Umbilical cord (tissue), 2 donors: ENCODE measurements at places on chromosomes 6 and 20.

- DNase-seq, result no peak
Measured at GRCh38 chr6:52964318-52964717, 30.8 kb downstream of the GSTA4 start.

DNA sequence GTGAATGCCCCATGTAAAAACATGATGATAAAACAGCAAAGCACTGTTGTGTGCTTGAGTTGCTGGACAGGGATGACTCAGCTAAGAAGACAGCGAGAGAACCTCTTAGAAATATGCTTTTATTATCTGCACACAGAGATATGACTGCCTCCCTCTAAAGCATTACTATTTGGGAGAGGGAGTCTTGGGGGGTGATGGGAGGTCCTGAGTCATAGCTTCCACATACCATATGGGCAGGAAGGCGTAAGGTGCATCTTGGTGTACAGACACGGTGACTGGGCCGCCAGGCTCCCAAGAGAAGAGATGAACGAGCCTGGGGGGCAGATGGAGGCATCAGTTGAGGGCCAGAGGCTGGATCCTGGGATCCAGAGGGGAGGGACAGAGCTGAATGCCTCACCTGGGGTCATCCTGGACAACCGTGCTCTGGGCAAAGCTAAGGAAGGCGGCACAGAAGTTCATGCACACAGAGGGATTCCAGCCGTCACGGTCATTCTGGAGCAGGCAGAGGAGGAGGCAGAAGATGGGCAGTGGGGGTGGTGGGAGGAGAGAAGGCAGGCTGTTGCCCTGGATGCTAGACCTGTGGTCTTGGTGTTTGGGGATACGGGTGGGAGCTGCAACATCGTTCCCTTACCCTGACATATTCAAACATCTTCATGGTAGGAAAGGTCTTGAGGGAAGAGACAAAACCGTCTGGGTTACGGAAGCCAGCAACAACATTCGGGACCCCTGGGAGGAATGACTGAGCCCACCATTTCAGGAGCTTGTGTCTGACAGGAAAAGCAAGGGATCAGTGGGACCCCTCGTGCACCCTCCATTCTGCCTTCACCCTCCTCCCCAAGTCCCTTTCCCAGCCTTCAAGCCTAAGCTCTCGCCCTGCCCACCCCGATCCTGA lies 2.0 kb downstream of the DXO start:
- no peak for DNase-seq

DNA sequence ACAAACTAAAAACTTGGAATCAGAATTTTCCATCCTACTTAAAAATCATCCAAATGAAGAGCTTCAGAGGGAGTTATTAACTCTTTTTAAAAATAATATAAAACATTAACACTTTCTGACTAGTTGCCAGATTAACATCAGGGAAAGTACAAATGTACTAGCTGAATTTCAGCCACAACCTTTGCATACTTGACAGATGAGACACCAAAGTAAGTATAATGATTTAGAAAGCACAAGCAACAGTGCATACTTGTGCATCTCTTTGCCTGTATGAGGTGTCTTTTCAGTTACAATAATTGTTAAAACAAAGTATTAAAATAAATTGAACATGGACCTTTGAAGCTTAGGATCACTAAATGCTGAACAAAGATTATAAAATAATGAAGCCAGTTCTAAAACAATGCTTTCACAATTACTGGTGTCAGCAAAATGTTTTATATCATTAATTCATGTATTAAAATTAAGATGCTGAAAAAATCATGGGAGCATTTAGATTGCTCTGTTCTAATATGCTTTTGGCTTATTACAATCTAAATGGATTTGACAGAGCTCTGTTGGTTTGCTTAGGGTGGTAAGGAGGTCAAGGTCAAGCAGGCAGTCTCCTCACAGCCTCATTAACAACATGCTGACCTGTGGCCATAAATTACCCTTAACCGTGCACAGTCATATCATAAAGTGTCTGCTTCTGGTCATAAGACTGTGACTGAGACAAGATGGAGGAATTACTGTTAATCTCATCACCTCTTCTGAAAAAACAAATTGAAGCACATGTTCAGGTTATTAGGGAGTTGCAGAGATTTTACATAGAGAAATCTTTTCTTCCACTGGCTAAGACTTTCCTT lies 15.1 kb downstream of the RNF217 start:
- DNase-seq, result no peak

- peak; percentile 16 for DNase-seq
Measured at GRCh38 chr6:13923527-13924145, 1.1 kb upstream of the RNF182 start.

DNA sequence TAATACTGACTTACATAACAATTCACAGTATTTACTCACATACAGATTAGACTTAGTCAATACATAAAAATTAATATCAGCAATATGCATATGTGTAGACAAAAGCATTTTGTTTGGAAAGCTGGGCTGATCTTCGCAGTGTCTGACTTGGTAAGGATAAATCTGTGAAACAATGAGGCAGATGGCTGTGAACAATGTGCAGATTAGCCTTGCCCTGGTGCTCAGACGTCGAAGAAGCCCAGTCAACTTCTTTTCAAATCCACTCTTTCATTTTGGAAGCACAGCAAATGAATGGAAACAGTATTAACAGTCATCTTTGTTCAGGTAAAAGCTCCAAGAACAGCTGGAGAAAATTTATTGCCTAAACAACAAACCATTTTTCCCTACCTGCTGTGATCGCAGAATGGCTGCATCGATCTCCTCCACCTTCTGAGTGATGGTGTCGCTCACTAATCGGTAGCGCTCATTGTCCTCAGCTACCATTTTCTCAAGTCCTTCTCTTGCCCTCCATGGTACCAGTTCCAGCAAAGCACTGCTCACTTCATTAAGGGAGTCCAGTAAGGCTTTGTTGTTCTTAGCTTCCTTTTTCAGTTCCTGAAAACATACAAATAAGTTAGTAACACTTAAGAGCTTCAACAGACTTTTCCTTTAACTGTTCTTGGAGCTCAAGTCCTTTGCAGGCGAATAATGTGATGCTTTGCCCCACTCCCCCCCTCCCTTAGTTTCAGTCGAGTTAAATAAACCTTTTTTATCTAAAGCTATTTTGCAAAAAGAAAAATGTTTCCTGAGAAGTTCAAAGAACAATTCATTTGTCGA lies 116.5 kb downstream of the DST start:
- DNase-seq, result no peak

- no peak for DNase-seq
Measured at GRCh38 chr20:16069389-16070010, 503.7 kb downstream of the KIF16B start.

- no peak for DNase-seq
Measured at GRCh38 chr6:80249897-80250296, 143.4 kb downstream of the BCKDHB start.

- DNase-seq, result no peak
Measured at GRCh38 chr6:100171533-100172321, 177.7 kb upstream of the MCHR2 start.

DNA sequence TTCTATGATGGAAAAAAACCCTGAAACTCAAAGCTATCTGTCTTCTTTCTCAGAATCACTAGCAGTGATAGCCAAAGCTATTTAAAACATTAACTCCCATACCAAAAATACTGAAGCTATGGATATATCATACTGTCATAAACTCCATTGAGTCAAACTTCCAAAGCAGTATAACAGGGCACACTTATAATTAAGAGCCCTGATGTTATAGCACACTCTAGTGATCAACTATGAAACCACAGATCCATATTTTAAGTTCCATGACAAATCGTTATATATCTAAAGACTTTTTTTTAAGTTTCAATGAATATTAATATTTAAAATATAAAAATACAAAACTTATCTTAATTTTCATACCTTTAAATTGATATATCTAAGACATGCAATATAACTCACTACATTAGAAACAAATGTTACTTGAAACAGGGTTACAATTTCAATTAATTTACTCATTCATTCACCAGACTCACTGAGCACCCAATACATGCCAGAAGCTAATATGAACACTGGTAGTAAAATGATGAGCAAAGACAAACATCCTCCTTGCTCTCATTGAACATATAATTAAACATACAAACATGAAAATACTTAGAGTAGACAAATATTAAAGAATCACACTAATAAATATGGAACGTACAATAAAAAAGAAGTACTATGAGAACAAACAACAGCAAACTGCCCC lies 69.3 kb downstream of the IBTK start:
- DNase-seq, result peak; percentile 69

- DNase-seq, result no peak
Measured at GRCh38 chr20:8443464-8444072, 311.5 kb downstream of the PLCB1 start.

GRCh38 chr6:82487895-82488294 lies 124.3 kb downstream of the TPBG start:
- DNase-seq, result no peak

GRCh38 chr6:45742591-45742990 lies 273.1 kb downstream of the CLIC5 start:
- no peak for DNase-seq

DNA sequence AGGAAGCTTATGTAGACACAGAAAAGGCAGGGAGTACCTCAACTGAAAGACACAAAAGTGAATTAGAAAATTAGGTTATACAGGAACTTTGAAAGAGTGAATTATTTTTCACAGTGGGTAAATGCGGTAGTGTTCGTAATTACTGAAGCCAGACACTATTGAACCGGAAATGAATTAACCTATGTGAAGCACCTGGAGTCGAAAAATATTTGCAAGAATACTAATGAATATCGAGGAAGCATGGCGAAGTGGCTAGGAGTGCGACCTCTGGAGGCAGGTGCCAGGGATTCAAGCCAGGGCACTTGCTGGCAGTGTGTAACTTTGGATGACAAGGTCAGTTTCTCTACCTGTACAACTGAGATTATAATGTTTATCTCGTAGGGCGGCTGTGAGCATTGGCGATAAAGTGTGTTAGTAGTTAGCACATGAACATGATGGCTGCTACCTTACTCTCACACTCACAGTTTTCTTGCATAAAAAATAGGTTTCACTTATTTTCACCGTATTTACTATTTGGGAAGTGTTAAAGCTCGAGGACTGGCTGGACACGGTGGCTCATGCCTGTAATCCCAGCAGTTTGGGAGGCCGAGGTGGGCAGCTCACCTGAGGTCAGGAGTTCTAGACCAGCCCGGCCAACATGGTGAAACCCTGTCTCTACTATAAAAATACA lies 567 bp upstream of the SLC18B1 start:
- DNase-seq, result peak; percentile 69

DNA sequence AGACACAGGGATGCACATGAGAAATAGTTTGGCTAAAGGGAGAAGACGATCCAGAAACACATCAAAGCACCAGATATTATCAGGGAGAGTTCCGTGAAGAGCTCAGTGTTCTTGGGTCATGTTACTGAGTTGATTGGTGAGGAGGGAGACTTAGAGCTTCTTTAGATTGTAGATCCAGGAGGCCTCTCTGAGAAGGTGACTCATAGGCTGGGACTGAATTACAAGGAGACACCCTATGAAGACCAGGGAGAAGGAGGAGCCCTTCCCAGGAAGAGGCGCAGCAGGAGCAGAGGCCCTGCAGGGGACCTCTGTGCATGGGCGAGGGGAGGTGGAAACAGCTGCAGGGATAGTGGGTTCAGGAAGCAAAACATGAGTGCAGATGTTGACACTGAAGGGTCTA lies 196.5 kb downstream of the SLC24A3 start:
- DNase-seq, result no peak

DNA sequence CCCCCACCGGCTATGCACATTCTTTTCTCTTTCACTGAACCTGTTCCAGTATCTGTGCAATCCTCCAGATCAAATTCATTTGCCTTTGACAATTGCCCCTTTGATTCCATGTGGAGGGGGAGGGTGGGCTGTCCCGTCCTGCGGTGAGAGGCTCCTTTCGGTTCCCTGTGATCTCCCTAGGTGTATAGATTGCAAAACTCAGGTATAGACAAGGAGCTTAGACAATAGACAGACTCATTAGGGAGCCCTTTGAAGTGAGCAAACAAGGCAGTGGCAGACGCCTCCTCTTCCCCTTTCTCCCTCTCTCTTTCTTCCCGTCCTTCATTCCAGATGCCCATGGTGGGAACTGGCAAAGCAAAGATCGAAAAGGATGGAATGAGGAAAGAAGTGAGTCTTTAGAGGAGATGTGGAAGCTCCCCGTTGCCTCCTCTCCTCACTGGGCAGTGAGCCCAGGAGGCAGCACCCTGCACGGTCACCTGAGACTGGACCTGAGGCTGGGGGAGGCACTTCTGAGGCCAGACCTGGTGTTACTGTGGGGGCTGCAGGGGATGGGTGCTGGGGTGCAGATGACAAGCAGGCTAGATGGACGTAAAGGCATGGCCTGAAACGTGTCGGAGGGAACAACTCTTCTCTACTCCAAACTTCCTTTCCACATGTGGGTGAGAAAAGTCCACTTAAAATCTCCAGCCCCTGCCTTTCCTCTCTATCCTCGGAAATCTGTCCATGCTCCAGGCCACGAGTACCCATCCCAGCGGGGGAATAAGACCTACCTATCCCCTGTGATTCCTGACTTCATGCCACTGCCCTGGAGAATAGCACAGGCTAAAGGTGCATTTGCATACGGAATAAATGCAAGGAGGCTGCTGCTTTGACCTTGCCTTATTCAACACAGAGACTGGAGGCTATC lies 256.6 kb upstream of the FOXQ1 start:
- DNase-seq, result no peak

- no peak for DNase-seq
Measured at GRCh38 chr6:13427801-13428582, 59.4 kb downstream of the GFOD1 start.

DNA sequence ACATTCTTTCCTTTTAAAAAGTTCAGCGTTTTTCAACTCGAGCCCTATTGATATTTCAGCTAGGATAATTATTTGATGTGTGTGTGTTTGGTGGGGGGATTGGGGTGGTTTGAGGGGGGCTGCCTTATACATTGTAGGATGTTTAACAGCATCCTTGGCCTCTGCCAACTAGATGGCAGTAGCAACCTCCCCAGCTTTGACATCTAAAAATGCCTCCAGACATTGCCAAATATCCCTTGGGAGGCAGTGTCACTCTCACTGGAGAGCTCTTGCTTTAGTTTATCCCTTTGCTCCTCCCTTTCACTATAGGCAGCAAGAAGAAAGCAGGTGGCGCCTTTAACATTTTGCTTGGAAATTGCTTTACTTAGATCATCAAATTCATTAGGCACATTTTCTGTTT lies 14.6 kb upstream of the TP53TG5 start:
- DNase-seq, result peak; percentile 14

- DNase-seq, result peak; percentile 42
Measured at GRCh38 chr20:56957737-56958553, 308.5 kb downstream of the BMP7 start.

- no peak for DNase-seq
Measured at GRCh38 chr6:139378226-139378625, 3.8 kb upstream of the CITED2 start.

- DNase-seq, result peak; percentile 27
Measured at GRCh38 chr20:41098703-41099250, 38.6 kb upstream of the PLCG1 start.

GRCh38 chr20:6784210-6784631 lies 16.7 kb downstream of the BMP2 start:
- DNase-seq, result peak; percentile 37

- DNase-seq, result no peak
Measured at GRCh38 chr6:42222448-42222847, 4.8 kb upstream of the MRPS10 start.

DNA sequence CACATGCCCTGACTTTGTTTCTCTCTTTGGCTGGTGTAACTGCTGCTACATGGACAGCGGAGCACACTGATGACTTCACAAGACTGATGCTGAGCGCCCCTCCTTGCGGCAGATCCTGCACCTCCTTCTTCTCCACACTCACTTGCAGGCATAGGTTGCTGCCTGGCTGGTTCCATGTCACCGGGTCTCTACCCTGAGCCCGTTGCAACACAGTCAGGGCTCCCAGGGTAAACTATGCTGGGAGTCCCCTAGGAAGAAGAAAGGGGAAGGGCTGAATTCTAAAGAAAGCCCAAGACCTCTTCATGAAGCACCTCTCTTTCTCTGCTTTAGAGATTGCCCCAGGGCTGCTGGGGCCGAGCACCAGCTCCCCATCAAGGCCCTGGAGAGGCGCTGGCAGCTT lies 83.3 kb upstream of the DUSP22 start:
- DNase-seq, result no peak
